ENCODE measurements at places on chromosomes 3 and 15. TPM values are rescaled to one million over a fixed set of nuclear protein-coding genes. Genes with fewer than 3 reads are reported as not detected.

Gene IGF2BP2
- 34.9 TPM for total RNA-seq

Gene SPATA12
- total RNA-seq, result not detected

Gene SLC2A2
- not detected for total RNA-seq

Gene SOX14
- total RNA-seq, result not detected

Gene ASB14
- 0.11 TPM for total RNA-seq

Gene ZCWPW2
- total RNA-seq, result 0.91 TPM

Gene MYL3
- total RNA-seq, result not detected

Gene MTMR10
- total RNA-seq, result 31.9 TPM

Gene PROK2
- total RNA-seq, result not detected

Gene FGF7
- 233 TPM for total RNA-seq

Gene CSTA
- 0.65 TPM for total RNA-seq

Gene DUOXA1
- under 0.01 TPM for total RNA-seq

Gene TMEM207
- not detected for total RNA-seq

Gene ADGRG7
- total RNA-seq, result not detected

Gene RTP4
- total RNA-seq, result 2.5 TPM

Gene NR2F2
- total RNA-seq, result 1.7 TPM

Gene VGLL4
- total RNA-seq, result 212 TPM

Gene A4GNT
- not detected for total RNA-seq

Gene GREM1
- 39.1 TPM for total RNA-seq

Gene TLR9
- total RNA-seq, result 0.13 TPM

Gene ZIC4
- total RNA-seq, result 0.13 TPM

Gene MCTP2
- 27.0 TPM for total RNA-seq

Gene KIF15
- total RNA-seq, result 8.4 TPM

Gene GABRA5
- under 0.01 TPM for total RNA-seq

Gene NR1I2
- 0.13 TPM for total RNA-seq
